ENCODE measurements at places on chromosomes 1 and 21. TPM values are rescaled to one million over a fixed set of nuclear protein-coding genes. Genes with fewer than 3 reads are reported as not detected.

DNA sequence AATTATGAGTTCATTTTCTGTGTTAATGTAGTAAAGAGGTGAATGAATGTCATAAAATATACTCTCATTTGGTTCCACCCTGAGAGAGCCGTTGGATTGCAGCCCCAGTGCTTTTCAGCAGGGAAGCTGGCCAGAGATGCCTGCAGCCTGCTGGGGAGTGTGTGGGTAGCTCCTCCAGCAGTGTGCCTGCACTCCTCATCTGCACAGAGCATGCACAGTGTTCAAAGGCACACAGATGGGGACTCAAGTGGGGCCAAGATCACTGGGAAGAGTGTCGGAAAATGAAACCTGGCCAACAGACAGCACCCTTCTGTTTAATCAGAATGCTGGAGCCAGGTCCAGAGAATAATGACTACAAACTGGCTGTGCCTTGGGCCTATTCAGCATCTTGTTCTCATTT is 206.8 kb downstream of the ST6GALNAC3 start:
- no peak for DNase-seq

DNA sequence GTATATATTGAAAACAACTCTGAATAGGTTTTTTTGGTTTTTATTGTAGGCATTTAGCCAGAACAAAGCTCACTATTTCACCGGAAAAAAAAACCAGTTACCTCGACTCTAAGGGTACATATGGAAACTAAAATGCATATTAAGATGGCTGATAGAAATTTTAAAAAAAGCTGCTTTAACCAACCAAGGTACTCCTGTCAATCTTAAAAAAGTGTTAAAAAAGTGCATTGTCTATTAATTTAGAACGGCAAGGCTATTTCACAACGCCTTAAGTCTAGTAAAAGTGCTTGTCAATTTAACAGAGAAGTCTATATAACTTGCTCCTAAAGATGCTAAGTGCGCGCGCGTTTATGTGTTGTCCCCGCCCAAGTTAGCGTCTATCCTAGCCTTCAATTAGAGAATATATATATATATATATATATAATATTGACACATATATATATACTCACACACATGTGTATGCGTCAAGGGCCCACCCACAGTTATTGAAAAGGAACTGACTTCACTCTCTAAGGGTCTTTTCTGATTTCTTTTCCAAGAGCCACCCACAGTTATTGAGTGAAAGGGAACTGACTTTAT is 934 bp downstream of the ASPM start:
- DNase-seq = no peak

DNA sequence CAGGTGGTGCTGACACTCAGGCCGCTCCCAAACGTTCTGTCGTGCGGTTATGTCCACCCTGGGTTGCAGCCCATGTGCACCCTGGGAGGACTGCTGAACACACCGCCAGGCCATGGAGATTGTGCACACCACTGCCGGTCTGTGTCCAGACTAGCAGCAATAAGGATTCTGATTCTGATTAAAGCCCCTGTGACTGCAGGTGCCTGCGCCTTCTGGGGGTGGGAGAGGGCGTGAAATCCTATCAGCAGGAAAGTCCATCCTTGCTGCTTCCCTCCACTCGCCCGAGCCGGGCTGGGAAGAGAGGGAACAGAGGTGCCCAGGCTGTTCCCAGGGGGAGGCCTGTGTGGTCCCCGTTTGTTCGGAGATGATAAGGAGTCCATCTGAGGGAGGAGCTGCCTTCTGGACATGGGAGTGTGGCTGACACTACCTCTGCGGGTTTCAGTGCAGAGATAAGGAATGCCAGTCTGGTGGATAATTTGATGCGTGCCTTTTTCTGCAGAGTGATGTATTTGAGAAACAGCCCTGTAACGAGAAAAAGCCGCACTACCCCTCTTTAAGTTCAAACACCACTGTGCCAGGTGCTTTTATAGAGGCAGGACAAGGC is 41.2 kb downstream of the BACE2 start:
- DNase-seq = no peak

GRCh38 chr1:78687914-78688313 is 38.3 kb downstream of the IFI44 start:
- peak; percentile 59 for DNase-seq

GRCh38 chr1:95888941-95889390 is 655.0 kb downstream of the RWDD3 start:
- DNase-seq = no peak

DNA sequence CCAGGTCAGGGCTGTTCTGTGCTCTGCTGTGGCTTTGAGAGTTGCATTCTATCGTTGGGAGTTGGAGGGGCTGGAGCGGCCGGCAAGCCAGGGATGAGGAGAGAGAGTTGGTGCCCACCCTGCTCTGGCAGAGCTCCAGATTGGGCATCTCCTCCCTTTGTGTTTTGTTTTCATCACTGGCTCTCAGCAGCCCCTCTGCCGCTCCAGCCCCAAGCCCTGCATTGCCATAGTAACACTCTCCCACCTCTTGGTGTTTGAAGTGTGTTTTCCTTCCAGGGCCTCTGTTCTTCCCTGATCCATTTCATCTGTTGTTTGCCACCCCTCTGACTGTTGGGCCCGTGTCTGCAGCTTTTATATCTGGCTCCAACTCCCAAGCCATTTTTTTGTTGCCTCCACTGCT is 152.7 kb downstream of the URB2 start:
- DNase-seq = no peak

DNA sequence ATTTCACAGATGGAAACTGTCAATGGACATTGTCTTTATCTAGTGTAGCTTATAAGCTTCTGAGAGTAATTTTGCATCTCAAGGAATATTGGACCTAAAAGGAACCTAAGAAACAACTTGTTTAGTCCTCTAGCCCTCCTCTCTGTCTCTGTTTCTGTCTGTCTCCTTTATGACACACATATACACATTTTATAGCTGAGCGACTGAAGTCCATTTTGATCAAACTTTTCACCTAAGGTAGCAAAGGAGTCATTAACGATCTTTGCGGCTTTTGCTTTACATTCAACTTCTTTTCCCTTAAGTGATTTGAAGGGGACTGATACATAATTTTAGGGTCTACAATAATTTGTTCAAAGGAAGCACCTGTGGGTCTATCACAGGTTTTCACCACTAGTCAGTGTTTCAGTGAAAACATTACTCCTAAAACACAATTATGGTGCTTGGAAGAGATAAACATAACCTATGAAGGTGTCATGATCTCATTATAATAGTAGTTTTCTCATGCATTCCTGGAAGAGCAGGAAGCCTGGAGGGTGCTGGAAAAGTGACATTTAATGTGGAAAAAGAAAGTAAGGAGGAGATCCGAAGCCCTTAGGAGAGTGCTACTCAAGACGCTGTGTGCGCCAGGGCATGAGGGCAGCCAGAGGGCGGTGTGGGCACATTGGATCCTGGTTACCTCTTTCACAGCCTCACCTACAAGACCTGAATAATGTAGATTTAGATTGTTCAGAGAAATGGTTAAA is 248.6 kb downstream of the DNM3 start:
- peak; percentile 94 for DNase-seq

GRCh38 chr1:147053269-147053668 is 115.1 kb downstream of the NBPF12 start:
- no peak for DNase-seq

DNA sequence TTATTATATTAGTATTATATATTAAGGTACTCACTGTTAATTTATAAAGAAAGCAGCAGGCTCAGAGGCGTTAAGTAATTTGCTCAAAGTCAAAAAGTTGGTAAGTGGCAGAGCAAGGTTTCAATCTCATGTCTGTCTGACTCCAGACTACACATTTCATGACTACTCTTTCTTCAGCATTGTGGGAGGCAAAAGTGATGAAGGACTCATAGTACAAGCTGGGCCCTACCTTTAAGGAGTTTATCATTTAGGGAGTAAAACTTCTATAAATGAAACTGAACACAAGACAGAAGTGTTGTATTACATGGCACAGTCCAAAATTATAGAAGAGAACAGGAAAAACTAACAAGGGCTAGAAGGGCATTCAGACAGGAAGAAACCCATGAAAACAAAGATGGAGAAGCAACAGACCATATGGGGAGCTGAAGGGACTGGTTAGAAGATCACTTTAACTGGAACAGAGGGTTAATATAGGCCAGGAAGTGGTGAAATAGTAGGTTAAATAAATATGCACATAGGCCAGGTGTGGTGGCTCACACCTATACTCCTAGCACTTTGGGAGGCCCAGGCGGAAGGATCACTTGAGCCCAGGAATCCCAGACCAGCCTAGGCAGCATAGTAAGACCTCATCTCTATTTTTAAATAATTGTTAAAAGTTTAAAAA is 11.5 kb downstream of the SORT1 start:
- DNase-seq = no peak

GRCh38 chr1:7681401-7681800 is 89.7 kb upstream of the VAMP3 start:
- DNase-seq = no peak

DNA sequence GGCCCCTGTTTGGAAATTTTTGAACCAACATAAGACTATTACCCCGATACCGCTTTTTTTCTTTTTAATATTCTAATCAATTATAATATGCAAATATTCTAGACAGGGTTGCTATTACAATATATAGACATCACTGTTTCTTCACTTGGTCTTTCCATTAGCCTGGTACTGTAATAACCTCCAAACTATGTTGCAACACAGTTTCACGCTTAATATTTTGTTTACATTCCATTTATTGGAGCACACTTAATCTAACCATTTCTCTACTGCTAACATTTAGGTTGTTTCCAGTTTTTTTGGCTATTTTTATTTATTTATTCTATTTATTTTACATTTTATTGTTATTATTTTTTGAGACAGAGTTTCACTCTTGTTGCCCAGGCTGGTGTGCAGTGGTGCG is 17.6 kb upstream of the NID1 start:
- DNase-seq = no peak

- peak; percentile 100 for DNase-seq
Measured at GRCh38 chr1:1264868-1265272, 8.8 kb downstream of the UBE2J2 start.

GRCh38 chr1:240341365-240342250 is 249.9 kb downstream of the FMN2 start:
- peak; percentile 36 for DNase-seq

DNA sequence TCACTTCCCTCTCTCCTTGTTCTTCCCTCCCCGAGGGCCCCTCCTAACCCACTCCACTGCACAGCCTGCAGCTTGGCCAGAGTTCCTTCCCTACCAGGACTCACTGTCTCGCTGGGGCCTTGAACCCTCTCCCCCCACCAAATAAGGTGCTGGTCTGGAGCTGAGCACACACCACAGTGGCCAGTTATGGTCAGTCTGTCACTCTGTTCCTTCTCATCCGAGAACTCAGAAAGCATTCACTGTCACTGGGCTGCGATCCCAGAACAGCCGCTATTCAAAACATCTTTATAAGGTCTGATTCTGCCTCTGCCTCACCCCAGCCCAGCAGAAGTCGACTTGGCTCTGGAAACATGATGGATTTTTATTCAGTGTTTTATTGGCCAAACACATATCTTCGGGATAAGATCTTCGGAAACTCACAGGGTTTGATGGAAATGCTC is 19.8 kb upstream of the LBR start:
- DNase-seq = no peak

- DNase-seq = peak; percentile 8
Measured at GRCh38 chr1:176379626-176380339, 83.2 kb upstream of the PAPPA2 start.

DNA sequence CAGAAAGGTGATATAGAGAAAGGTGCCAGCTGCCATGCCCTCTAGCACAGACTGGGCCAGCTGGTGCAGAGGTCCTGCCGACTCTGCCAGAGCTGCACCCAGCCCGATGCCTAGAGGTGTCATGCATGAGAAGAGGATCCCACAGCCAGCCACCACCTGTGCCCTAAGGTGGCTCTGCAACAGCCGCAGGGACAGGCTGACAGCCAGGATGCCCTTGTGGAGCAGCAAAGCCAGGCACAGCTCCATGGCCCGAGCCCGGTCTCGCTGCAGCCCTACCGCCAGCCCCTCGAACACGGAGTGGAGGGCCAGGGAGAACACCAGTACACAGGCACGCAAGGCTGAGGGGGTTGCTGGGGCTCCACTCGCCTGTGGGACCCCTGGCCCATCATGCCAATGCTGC is 1.8 kb upstream of the CRTC2 start:
- no peak for DNase-seq

DNA sequence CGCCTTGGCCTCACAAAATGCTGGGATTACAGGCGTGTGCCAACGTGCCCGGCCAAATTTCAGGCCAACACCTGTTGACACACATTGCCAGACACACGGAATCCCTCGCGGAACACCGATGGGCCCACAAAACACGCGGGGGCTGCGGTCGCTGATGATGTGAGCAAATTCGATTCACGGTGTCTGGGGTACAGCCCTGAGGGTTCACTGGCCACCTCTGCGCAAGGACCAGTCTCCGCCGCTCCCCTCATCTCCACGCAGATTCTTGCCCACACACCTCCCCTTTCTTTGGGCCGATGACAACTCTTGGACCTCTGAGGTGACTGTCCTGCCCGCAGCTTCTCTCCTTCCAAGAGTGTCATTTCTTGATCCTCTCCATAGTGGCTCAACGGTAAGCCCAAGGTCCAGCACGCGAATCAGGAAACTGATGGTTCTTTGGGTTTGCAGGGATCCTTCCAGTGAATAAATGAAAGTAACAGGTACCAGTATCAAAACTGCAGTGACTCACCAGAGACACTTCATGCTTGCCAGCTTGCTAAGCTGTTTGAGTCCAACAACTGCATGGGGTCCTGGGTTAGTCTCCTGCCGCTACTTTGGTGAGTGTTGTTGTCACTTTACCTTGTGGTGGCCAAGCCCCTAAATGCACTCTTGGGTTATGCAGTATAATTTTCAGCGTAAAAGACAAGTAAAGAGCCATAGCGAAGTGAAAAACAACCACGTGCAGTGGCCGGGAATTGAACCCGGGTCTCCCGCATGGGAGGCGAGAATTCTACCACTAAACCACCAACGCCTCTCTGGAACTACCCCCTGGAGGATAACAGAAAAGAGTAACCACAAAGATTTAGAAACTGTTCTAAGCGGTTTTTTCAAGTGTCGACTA is 11.0 kb upstream of the RNU1-3 start:
- DNase-seq = peak; percentile 84

- no peak for DNase-seq
Measured at GRCh38 chr1:8913457-8913856, 32.2 kb upstream of the CA6 start.

- no peak for DNase-seq
Measured at GRCh38 chr1:110272045-110272444, 61.9 kb downstream of the KCNC4 start.

DNA sequence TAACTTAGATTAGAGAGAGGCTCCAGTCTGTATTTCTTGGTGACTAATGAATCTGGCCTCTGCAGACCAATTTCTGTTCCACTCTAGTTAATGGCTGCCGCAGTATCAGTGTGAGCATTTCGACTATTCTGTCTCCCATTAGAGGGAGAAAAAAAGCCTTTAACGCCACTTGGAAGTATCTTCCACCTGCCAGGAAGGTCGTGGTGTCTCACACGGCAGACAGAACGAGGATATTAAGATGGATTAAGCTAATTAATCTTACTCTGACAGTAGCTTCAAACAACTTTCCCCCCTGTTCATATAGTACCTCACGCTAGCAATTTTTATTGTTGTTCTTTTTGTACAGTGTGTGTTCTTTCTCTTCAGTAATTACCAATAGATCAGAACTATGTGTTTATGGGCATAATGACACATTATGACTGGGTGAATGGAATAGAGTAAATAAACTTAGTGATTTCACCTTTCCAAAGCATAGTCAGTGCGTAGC is 153.8 kb downstream of the ADGRL2 start:
- no peak for DNase-seq

The USH2A gene
- total RNA-seq = not detected

The TRABD2B gene
- total RNA-seq = 0.44 TPM

The CNR2 gene
- total RNA-seq = not detected

The AMY2A gene
- total RNA-seq = not detected

The OR6K3 gene
- not detected for total RNA-seq

The DNAJC11 gene
- total RNA-seq = 105 TPM

The FAM3B gene
- total RNA-seq = not detected

Measured in PC-3 (cell line).